ENCODE measurements at places on chromosomes 1 and 21.

GRCh38 chr1:58060559-58061170 lies 485.9 kb downstream of the OMA1 start:
- DNase-seq, result no peak

DNA sequence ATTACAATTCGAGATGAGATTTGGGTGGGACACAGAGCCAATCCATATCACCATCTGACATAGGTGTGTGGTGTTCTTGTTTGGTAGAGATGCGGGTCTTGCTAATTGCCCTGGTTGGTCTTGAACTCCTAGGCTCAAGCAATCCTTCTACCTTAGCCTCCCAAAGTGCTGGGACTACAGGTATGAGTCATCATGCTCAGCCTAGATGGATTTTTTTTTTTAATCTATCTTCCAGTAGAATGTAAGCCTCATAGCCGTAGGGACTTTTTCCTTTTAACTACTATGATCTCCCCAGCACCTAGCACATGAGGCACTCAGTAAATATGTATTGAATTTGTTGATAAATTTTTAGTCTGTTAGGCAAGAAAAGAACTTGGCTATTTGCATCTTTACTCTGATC lies 94.6 kb upstream of the TENT5C start:
- no peak for DNase-seq

- DNase-seq, result no peak
These were observed 10.0 kb downstream of the UMODL1 start for GRCh38 chr21:42081138-42081537.

- no peak for DNase-seq
These were observed 118.2 kb downstream of the RRAGC start for GRCh38 chr1:38741341-38741740.

GRCh38 chr1:230465691-230466090 lies 39.6 kb upstream of the PGBD5 start:
- no peak for DNase-seq

- DNase-seq, result no peak
These were observed 73.8 kb downstream of the RPE65 start for GRCh38 chr1:68375919-68376318.

Data from RWPE2 (cell line).